ENCODE measurements at places on chromosomes 2 and 18. TPM values are rescaled to one million over a fixed set of nuclear protein-coding genes. Genes with fewer than 3 reads are reported as not detected.

NBEAL1 gene
- 12.7 TPM for total RNA-seq

LBX2 gene
- total RNA-seq, result 0.42 TPM

STARD6 gene
- total RNA-seq, result not detected

SLC4A5 gene
- 3.7 TPM for total RNA-seq

ST6GAL2 gene
- not detected for total RNA-seq

MAIP1 gene
- 21.3 TPM for total RNA-seq

PTGR3 gene
- 27.0 TPM for total RNA-seq

PREPL gene
- total RNA-seq, result 23.7 TPM

GBX2 gene
- total RNA-seq, result not detected

INHBB gene
- not detected for total RNA-seq

DNAH7 gene
- not detected for total RNA-seq

PARD6G gene
- total RNA-seq, result not detected

ZNF407 gene
- 24.3 TPM for total RNA-seq

LIMS2 gene
- total RNA-seq, result 13.9 TPM

SLC14A1 gene
- total RNA-seq, result 0.59 TPM

GORASP2 gene
- 84.4 TPM for total RNA-seq

BAZ2B gene
- total RNA-seq, result 7.5 TPM

SLC9A4 gene
- 0.20 TPM for total RNA-seq

GPR75 gene
- total RNA-seq, result 4.4 TPM

MEP1B gene
- 0.10 TPM for total RNA-seq

NAT8 gene
- not detected for total RNA-seq

HRH4 gene
- total RNA-seq, result 0.17 TPM

SERPINB12 gene
- not detected for total RNA-seq

SERPINB10 gene
- not detected for total RNA-seq

POTEC gene
- not detected for total RNA-seq

GPR155 gene
- total RNA-seq, result 19.2 TPM

C1QL2 gene
- not detected for total RNA-seq

CAPN14 gene
- total RNA-seq, result 0.68 TPM

PTPRN gene
- not detected for total RNA-seq

OTOF gene
- total RNA-seq, result 14.4 TPM

NDC80 gene
- total RNA-seq, result 51.3 TPM

MGAT4A gene
- 120 TPM for total RNA-seq

KIF5C gene
- 18.3 TPM for total RNA-seq

ALK gene
- total RNA-seq, result not detected

All from T-helper 1 cell treated with Interleukin-12 subunit alpha and Interleukin-12 subunit beta and Interleukin-4 antibody, amounts not matched to agents 30 ng/mL and 1 ng/mL, for 36 hours (primary cell).